ENCODE measurements at places on chromosomes 12 and 14. TPM values are rescaled to one million over a fixed set of nuclear protein-coding genes. Genes with fewer than 3 reads are reported as not detected.

ACOT4 gene
- total RNA-seq, result 0.93 TPM

GPR84 gene
- total RNA-seq, result 0.25 TPM

ACSS3 gene
- total RNA-seq, result not detected

ART4 gene
- total RNA-seq, result not detected

TSHR gene
- total RNA-seq, result 0.70 TPM

IPO4 gene
- total RNA-seq, result 24.0 TPM

TMTC1 gene
- total RNA-seq, result 0.93 TPM

MIP gene
- not detected for total RNA-seq

DDN gene
- 0.23 TPM for total RNA-seq

DYNLL1 gene
- total RNA-seq, result 216 TPM

MORN3 gene
- total RNA-seq, result 3.6 TPM

KCNJ8 gene
- not detected for total RNA-seq

APOF gene
- not detected for total RNA-seq

NKX2-1 gene
- total RNA-seq, result not detected

ENDOU gene
- total RNA-seq, result not detected

CLEC2B gene
- total RNA-seq, result 79.7 TPM

TSPAN8 gene
- total RNA-seq, result not detected

PTCSC3 gene
- not detected for total RNA-seq

BCAT1 gene
- 22.8 TPM for total RNA-seq

CCDC184 gene
- total RNA-seq, result 0.65 TPM

SRSF5 gene
- 368 TPM for total RNA-seq

SETD3 gene
- 66.3 TPM for total RNA-seq

TEX22 gene
- 4.4 TPM for total RNA-seq

MYF6 gene
- not detected for total RNA-seq

NID2 gene
- 0.15 TPM for total RNA-seq

NPAS3 gene
- not detected for total RNA-seq

CMA1 gene
- total RNA-seq, result not detected

BBOF1 gene
- total RNA-seq, result 1.3 TPM

PIANP gene
- not detected for total RNA-seq

TAS2R19 gene
- 1.3 TPM for total RNA-seq

POU6F1 gene
- 4.8 TPM for total RNA-seq

RERGL gene
- total RNA-seq, result not detected

BEGAIN gene
- total RNA-seq, result 3.1 TPM

GNB3 gene
- total RNA-seq, result not detected

POTEM gene
- not detected for total RNA-seq
